ENCODE measurements at places on chromosomes 12 and 14.

DNA sequence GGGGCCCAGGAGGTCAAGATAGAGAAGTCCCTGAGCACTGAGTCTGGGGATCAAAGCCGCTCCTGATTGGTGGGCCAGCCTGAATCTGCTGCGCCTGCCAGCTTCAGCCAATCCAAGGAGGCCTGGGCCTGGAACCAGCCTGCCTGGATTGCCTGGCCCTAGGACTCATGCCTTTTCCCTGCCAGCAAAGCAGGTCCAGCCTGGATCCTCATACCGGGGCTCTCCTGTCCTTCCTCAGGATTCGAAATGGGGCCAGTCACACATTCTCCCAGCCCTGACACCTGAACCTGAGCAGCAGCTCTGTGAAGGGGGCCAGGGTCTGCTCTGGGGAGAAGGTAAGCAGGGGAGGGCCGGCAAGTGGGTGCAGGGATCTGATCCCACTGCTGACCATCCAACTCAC is 81.9 kb downstream of the NINJ2 start:
- no peak for DNase-seq

GRCh38 chr14:54653712-54654469 is 87.0 kb downstream of the SAMD4A start:
- no peak for DNase-seq

- DNase-seq: no peak
Observed at GRCh38 chr14:89155491-89155890, 261.5 kb downstream of the FOXN3 start.

- no peak for DNase-seq
Observed at GRCh38 chr14:76323331-76324050, 52.4 kb upstream of the ESRRB start.

GRCh38 chr12:34526946-34527345 is 504.6 kb downstream of the ALG10 start:
- DNase-seq: no peak

GRCh38 chr12:19006626-19007137 is 122.9 kb upstream of the PLEKHA5 start:
- no peak for DNase-seq

DNA sequence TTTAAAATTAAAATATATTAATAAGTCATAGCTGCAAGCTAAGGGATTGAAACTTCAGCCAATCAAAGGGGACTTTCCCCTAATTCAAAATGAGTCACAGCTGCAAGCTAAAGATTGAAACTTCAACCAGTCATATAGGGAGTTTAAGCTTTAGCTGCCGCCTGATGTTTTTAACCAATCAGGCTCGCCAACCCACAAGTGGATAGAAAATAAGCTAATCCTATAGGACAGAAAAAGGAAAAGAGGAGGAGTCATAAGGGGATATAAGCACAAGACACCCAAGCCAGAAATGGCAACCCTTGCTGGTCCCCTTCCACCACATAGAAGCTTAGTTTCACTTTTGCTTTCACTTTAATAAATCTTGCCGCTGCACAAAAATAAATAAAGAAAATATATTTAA is 1154.6 kb downstream of the GALC start:
- no peak for DNase-seq

GRCh38 chr14:83828406-83828805 is 1701.5 kb upstream of the FLRT2 start:
- DNase-seq: no peak

DNA sequence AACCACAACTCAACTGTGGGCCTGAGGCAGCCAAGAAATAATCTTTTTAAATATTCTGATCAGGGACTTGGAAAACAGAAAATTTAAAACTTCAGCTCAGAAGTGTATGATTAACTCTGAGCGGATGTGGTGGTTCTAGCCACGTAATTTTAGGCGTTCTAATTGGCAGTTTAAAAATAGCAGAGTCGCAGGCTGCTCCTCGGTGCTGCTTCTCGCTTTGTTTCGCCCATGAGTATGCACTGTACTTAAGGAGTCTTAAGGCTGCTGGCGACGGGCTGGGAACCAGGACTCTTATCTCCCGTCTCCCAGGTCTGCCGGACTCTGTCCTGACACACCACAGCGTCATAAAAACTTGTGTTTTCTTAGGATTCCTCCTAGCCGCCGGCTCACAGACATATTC is 113.4 kb upstream of the PELI2 start:
- peak; percentile 6 for DNase-seq

DNA sequence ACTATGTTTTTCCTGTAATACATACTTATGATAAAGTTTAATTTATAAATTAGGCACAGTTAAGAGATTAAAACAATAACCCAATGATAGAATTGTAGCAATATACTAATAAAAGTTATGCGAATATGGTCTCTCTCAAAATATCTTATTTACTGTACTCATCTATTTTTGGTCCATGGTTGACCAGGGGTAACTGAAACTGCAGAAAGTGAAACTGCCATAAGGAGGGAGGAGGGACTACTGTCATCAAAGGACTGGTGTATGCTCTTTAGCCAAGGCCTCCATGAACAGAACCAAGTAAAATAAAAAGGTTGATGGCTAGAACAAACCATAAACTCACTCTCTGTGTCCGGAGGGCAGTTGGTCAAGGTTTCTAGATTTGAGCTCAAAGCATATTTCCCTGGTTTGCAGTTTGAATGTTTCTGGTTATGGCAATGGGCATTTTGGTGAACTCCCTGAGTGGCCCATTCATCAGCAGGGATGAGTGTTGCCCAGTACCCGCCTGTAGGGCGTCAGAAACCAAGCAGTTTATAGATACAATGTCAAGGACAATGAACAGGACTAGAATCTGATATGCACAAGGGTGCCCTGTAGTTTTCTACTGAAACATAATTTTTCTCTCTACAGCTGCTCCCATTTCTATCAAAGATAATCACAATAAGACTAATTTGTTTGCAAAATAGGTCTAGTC is 19.8 kb downstream of the LEMD3 start:
- no peak for DNase-seq

DNA sequence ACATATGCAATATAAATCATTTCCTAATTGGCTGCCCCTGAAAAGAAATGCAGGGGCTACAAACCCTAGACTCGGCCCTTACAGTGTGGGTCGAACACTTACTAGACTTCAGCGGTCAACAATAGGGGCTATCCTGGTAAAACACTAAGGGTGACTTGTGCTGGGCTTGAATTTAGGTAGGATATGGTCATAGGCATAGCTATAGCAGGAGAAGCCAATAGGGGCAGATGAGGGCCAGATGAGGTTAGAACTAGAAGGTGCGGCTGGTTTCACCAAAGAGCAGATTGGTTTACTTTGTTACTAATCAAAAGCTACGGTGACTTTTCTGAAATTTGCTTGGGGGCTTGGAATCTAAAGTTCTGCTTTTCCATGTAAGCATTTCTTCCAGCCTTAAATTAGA is 282.3 kb upstream of the DIO2 start:
- no peak for DNase-seq

- no peak for DNase-seq
Observed at GRCh38 chr12:98727196-98727595, 82.1 kb downstream of the APAF1 start.

DNA sequence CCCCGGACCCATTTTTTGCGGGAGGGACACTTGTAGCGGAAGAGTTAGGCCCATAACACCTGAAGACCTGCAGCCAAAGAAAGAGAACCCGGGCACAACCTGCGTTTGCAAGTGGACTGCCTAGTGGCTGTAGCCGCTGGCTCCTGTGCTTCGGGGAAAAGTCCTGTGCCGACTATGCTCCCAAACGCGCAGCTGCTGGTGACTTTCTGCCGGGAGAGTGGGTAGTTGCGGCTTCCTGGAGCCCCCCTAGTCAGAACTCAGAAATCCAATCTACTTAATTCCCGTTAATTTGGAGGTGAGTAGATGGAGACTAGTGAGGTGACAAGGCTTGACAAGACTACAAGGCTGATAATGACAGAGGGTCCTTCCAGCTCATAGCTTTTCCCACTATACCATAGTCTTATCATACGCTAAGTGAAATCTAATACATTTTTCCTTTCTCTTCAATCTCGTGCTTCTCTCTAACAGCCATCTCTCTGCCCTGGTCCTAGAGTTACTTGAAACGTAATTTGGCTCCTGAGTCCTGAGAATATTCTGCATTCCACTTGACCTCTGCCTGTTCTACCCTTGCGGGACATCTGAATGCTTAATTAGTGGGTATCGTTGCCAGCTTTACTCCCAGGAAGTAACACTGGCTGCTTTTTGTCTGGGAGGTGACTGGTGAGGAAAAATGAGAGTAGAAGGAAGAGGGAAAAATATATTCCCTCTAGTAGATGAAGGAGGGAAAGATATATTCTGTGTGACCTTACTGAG is 556 bp downstream of the MTHFD1 start:
- peak; percentile 20 for DNase-seq

DNA sequence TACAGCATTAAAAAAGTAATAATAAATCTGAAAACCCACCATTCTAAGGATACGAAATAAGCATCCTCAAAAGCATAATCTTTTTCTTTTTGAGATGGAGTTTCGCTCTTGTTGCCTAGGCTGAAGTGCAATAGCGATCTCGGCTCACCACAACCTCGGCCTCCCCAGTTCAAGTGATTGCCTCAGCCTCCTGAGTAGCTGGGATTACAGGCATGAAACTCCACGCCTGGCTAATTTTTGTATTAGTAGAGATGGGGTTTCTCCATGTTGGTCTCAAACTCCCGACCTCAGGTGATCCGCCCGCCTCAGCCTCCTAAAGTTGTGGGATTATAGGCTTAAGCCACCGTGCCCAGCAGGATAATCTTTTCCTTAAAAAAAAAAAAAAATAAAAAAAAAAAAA is 4.3 kb downstream of the CCNT1 start:
- DNase-seq: no peak

GRCh38 chr14:85016496-85016895 is 513.4 kb upstream of the FLRT2 start:
- DNase-seq: no peak

DNA sequence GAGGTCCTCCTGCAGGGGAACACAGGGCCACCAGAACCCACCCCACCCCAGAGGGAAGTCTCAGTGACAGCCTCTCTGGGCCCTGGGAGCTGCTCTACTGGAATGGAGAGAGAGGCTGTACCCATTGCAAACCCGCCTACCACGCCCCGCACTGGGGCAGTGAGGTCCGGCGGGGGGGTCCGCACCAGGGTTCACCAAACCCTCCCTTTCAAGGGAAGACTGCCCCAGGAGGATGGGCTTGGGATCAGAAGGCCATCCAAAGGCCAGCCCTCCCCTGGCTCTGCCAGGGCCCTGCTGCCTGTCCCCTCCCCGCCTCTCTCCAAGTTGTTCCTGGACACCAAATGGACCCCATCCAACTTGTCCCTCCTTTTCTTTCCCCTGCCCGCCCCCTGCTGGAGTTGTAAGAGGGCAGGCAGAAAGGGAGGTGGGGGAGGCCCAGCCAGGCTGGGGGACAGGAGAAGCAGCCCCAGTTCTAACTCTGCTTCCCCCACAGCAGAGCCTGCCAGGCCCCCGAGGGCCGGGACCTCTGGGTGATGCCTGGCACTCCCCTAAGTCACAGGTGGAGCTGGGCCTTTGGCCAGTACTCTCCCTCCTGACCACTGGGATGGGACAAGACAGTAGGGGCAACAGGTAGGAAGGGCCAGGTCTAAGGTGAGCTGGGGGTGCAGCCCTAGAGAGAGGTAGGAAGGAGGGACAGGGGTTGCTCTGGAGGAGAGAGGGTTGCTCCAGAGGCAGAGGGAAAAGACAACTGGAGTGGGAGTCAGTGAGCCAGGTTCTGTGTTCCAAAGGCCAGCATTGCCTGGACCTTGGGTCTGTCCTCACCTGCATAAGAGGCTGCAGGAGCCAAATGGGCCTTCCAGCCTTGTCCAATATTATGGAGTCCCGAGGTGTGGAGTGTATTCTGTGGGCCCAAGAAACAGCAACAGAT is 3.2 kb upstream of the DIO3 start:
- DNase-seq: no peak

GRCh38 chr12:7571257-7571656 is 67.7 kb upstream of the CD163 start:
- DNase-seq: no peak

GRCh38 chr12:16218234-16218633 is 59.3 kb downstream of the SLC15A5 start:
- DNase-seq: no peak

- DNase-seq: no peak
Observed at GRCh38 chr14:105249182-105250007, 1.1 kb downstream of the BTBD6 start.

- DNase-seq: no peak
Observed at GRCh38 chr12:52687497-52688385, 7.5 kb upstream of the KRT1 start.

DNA sequence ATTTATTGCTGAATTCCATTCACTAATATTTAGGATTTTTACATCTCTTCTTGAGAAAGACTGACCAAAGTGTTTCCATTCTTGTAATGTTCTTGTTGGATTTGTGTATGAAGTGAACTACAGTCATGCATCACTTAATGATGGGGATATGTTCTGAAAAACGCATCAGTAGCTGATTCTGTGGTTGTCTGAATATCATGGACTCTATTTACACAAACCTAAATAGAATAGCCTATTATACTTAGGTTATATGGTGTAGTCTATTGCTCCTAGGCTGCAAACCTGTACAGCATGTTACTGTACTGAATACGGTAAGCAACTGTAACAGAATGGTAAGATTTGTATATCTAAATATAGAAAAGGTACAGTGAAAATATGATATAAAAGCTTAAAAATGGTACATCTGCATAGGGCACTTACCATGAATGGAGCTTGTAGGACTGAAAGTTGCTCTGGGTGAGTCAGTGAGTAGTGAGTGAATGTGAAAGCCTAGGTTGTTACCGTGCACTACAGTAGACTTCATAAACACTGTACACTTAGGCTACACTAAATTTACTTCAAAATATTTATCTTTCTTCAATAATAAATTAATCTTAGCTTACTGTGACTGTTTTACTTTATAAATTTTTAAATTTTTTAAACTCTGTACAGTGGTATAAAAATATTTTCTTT is 27.6 kb upstream of the P2RX4 start:
- DNase-seq: no peak

- no peak for DNase-seq
Observed at GRCh38 chr12:79658221-79658620, 32.5 kb downstream of the PAWR start.

GRCh38 chr14:25574628-25575325 is 524.8 kb upstream of the STXBP6 start:
- DNase-seq: no peak

DNA sequence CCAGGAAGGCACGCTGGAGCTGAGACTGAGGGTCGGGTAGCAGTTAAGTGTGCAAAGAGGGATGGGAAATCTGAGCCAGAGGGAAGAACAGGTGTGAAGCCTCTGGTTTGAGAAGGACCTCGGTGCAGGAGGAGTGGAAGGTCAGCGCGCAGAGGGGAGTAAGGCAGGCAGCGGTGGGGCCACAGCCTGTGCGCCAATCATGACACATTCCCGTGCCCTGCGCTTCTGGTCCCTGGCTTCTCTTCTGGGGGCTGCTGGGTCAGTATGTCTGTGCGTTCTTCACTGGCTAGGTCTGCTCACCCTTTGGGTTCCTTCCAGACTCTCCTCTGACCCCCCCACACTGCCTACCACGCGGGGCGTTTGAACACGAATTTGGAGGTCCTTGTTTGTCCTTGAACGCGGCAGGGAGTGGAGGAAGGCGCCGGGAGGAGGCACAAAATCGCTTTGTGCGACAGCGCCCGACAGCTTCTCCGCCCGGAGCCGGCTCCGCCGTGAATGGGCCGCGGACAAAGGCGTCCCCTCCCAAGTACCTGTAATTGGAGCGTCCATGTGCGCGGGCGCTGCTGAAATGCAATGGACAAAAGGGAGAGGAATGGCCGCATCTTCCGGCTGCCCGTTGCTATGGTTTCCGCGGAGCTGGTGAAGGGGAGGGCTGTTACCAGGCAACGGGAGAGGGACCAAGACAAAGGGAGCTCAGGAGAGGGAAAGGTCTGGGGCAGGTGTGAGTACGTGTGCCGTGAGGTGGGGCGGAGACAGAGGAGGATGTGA is 207.2 kb upstream of the SRRM4 start:
- DNase-seq: no peak
